ENCODE measurements at places on chromosomes 7 and 10.

DNA sequence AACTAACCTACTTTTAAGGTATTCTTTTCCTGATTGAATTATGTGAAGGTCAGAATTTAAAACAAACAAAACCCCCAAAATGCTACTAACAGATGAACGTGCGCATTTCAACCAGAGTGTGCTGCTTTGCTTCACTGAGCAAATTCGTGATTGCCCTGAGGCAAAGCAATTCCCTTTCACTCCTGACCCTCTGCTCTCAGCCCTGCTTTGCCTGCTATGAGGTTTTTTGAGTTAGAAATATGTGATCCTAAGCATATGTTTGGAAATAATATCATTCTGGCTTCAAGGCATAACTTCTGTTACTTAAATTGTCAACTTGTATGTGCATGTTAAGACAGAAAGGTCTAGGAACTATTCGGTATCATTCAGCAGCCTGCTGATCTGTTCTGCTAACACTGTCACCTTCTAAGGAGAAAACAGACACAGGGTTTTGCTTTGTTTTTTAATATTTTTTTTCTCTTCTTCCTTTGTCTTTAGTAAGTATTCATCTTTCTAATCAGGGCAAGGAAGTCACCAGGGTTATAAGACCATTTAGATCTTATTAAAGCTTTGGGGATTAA is 124.2 kb downstream of the GNAT3 start:
- DNase-seq, result peak; percentile 28

DNA sequence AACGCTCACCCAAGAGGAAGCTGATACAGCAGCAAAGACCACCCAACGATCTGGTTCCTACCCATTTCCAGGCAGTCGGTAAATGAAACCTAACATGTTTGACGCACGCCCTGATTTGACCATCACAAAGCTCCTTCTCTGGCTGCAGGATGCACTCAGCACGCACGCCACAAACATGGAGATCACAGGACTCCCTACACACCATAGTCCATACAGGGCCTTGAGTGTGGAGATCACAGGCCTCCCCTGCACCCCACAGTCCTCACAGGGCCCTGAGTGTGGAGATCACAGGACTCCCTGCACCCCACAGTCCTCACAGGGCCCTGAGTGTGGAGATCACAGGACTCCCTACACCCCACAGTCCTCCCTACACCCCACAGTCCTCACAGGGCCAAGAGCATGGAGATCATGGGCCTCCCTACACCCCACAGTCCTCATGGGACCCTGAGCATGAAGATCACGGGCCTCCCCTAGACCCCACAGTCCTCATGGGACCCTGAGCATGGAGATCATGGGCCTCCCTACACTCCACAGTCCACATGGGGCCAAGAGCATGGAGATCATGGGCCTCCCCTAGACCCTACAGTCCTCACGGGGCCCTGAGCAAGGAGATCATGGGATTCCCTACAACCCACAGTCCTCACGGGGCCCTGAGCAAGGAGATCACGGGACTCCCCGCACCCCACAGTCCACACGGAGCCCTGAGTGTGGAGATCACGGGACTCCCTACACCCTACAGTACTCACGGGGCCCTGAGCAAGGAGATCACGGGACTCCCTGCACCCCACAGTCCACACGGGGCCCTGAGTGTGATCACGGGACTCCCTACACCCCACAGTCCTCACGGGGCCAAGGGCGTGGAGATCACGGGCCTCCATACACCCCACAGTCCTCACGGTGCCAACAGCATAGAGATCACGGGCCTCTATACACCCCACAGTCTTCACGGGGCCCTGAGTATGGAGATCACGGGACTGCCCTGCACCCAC is 409.2 kb downstream of the DNAJB6 start:
- DNase-seq, result no peak

DNA sequence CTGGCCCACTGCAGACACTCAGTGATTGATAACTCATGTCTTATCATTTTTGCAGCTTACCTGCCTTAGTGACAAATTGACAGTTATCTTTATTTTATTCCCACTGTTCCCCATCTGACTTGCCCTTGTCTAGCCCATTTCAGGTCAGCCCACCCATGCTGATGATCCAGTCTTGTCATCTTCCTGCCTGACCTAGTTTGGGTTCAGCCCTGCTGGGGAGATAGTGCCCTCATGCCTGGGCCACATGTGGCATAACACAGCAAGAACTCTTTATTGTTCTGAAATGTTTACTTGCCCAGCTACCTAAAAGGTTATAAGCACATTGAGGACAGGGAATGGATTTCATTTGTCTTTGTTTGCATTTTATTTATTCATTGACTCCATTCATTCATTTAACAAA is 75.6 kb downstream of the ENTPD1 start:
- DNase-seq, result no peak

GRCh38 chr10:124293616-124294449 is 124.9 kb downstream of the OAT start:
- DNase-seq, result no peak

DNA sequence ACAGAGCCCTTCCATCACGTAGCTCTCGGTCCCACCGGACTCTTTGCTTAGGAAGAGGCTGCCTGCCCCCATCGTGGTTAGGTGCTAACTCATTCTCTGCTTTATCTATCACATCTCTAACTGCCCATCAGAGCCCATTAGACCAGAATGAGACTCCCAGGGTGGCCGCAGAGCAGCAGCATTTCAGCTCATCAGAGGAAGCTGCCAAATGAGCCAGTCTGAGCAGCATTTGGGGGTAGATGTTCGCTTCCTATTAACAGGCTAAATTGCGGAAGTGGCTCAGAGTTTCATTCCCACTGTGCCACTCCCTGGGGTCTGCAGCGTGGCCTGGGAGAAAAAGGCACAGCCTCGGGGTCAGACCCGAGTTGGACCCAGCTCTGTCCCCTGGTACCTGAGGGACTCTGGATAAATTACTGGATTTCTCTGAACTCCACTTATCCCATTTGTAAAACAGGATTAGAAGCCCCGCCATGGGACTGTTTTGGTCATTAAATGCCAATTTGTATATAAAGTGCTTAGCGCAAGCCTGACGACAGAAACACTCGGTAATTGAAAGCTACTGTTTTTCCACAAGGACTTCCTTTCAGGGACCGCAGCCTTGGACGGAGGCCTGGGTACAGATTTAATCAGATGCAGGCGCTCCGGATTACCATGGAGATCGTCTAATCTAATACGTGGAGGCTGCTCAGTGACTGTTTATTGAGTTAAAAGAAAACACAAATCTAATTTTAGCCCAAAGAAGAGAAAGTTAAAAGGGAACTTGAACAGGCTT is 73.8 kb upstream of the PRLHR start:
- DNase-seq, result peak; percentile 10

- no peak for DNase-seq
Measured at GRCh38 chr10:91694170-91694794, 61.4 kb upstream of the PPP1R3C start.

DNA sequence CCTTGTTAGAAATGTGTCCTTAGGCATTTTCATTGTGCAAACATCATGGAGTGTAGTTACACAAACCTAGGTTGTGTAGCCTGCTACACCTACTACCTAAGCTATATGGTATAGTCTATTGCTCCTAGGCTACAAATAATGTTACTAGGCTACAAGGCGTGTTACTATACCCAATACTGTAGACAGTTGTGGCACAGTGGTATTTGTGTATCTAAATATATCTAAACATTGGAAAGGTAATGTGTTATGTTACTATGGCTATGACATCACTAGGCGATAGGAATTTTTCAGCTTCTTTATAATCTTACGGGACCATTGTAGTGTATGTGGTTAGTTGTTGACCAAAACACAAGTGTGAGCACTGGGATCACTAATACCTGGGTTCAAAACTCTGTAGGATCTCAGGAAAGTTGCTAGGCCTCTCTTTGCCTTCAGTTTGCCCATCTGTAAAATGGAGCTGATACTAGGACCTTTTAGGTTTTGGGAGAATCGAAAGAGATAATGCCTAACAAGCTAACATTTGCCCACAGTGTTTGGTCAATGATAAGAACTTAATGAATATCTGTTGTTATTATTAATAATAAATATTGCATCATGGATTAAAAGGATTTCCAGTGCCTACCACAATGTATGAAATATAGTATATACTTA is 2.7 kb downstream of the BICC1 start:
- DNase-seq, result no peak

DNA sequence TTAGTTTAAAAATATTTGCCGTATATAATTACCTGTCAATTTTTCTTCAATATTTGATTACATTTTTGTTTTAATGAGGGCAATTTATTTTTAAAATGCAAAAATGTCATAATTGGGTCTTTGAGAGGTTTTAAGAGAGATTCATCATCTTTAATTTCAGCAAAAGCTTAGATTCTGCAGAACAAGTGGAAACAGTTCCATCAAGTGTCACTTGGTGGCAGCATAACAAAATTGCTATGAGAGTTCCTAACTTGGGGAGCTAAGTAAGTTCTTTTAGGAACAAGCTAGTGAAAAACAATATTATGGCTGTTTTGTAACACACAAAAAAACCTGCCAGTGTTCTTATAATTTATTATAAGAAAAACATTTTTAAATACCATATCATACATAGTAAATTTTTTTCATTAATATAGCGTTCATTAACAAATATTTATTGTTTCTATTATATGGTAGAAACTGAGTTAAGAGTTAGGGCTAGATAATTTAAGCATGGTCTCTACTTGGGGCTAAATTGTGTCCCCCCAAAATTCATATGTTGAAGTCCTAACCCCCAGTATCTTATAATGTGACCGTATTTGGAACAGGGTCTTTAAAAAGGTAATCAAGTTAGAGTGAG is 155.2 kb downstream of the MAGI2 start:
- DNase-seq, result peak; percentile 45

DNA sequence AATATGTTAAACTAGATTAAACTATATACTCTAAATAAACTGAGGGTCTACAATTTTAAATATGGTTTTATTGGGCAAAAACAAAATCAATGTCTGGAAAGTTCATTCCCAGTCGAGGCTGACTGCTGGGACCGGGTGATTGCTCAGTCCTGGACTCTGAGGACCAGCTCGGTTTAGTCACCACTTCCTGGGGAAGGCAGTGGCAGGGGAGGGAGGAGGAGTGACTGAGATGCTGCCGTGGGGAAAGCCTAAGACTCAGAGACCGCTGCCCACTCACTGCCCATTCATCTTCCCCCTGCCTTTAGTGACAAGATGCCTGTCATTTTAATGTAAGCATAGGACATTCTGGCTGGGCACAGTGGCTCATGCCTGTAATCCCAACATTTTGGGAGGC is 29.0 kb downstream of the ATOH7 start:
- no peak for DNase-seq

DNA sequence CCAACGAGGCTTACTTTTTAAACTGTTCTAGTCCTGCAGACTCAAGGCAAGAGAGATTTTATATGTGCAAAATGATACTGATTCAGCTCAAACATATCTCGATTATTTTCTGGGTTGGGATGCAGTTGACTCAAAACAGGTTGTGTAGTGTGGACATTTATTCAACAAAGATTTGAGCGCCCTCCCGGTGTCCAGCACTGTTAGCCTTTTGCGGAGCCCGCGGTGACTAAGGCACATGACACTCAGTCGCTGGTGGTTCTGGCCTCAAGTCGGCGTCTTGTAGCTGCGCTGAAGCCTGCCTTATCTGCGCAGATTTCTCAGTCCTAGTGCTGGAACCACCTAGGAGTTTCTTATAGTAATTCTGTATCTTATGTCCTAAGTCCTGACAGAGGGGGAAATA is 938 bp upstream of the CADPS2 start:
- peak; percentile 46 for DNase-seq

DNA sequence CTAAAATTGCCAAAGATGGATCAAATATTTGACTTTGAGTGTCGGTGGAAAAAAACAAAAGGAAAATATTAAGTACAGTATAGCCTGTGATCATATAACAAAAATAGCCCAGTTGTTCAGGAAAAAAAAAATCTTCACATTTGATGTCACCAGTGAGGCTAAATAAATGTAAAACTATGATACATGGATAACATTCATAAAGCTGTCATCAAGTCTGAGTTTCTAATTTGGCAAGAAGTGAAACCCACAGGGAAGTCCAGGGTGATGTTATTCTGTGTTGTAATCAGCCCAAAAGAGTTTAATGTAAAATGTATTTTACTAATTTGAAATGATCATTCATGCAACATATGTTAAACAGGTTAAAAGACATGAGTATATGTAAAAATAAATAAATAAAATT is 908.0 kb downstream of the PCDH15 start:
- no peak for DNase-seq

DNA sequence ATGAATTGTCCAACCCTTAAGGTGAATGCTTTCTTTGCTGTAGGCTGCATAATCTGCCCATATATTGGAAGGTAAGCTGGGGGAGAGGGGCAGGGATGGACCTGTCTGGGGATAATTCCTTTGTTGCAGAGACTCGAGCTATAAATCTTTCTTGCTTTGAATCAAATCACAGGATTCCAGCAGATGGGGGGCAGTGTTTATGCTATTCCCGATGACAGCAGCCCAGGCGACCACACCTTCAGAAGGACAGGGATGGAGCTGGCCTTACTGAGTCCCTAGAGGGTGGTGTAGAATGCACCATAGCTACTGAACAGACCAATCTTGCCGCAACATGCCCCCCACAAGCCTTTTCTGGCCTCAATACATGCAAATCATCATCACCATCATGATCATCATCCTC is 2.5 kb downstream of the PODXL start:
- no peak for DNase-seq

GRCh38 chr7:159122276-159122675 is 22.4 kb downstream of the VIPR2 start:
- DNase-seq, result no peak

Data from foreskin melanocyte (primary cell).